ENCODE measurements at places on chromosomes 2 and 18. TPM values are rescaled to one million over a fixed set of nuclear protein-coding genes. Genes with fewer than 3 reads are reported as not detected.

GRCh38 chr18:28712172-28712571 lies 535.2 kb upstream of the CDH2 start:
- no peak for DNase-seq

DNA sequence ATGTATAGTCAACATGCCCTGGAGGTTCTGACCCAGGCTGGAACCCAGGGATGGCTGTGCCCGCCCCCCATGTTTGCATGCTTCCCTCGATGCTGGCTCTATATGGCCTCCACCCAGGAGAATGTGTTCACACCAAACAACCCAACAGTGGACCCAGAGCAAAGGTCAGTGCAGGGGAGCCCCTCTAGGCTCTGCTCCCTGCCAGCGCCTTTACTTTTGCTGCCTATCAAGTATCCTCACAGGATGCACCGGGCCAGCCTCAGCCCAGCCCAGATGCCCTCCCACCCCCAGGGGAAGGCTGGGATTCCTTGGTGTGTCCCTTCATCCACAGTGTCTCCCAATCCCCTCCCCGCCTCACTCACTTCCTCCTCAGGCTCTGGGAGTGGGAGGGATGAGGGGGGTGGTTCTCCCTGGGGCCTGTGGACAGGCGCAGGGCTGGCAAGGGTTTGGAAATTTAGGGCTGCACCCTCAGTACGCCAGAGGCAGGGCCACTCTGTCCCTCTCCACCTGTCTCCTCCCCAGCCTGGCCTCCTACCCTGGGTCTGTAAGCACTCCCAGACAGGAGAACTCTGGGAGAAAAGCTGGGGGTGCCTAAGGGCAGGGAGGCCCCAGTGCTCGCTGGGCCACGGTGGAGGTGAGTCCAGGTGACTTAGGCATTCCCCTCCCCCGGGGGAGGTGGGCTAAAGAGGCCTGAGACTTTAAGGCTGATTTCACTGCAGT lies 2.3 kb downstream of the ATP6V1B1 start:
- no peak for DNase-seq

DNA sequence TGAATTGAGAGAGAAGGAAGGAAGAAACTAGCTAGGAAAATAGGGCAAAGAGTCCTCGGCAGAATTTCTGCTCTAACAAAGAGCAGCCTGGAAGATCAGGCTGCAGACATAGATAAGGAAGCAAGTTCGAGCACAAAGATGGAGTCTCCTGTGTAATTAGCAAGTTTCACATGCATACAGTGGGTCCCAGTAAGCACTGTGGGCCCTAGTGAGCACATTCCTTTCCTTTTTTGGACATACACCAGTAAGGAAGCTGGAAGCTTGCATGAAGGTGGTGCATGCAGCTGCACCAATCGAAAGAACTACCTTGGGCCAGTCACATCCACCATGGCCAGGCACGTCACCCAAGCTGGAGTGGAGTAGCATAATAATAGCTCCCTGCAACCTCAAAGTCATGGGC lies 109.7 kb downstream of the NOL4 start:
- DNase-seq, result no peak

Gene AQP12A
- 0.76 TPM for polyA plus RNA-seq

Gene LBH
- polyA plus RNA-seq, result 17.4 TPM

Gene CRYBA2
- not detected for polyA plus RNA-seq

Data from forelimb muscle (tissue), 1 donor.